Mesenteric fat pad (tissue), 1 donor: ENCODE measurements at places on chromosomes 6 and 20.

DNA sequence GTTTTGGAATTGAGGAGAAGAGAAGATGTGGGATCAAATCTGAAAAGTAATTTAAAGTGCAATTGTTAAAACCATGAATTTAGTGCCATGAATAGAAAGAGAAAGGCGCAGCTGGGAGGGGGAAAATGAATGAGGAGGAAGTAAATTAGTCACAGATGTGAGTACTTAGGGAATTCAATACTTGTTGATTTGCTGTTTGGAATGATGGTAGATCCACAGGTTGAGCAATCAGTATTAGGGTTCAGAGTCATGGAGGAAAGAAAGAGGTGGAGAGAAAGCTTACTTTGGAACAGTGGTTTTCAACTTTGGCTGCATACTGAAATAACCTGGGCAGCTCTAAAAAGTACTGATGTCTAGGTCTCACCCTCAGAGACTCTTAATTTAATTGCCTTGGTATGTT, 229.7 kb upstream of the ASCC3 start:
- DNase-seq = no peak

GRCh38 chr6:37877373-37878149, 58.0 kb downstream of the ZFAND3 start:
- no peak for DNase-seq

- no peak for DNase-seq
Measured at GRCh38 chr20:62638679-62639406, 3.5 kb upstream of the SLCO4A1 start.

GRCh38 chr20:829551-829950, 4.0 kb upstream of the FAM110A start:
- DNase-seq = no peak

DNA sequence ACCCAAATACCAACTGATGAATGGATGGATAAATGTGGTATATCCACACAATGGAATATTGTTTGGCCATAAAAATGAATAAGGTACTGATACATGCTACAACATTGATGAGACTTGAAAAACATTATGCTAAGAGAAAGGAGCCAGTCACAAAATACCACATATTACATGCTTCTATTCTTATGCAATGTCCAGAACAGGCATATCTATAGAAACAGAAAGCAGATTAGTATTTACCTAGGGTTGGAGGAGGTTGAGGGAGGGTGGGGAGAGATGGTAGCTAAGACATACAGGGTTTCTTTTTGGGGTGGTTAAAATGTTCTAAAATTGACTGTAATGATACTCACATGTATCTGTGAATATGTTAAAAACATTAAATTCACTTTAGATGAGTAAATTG, 24.8 kb upstream of the TBX18 start:
- DNase-seq = no peak

- DNase-seq = no peak
Measured at GRCh38 chr6:43277643-43278523, 20.2 kb upstream of the SLC22A7 start.
